ENCODE measurements at places on chromosomes 7 and 10.

DNA sequence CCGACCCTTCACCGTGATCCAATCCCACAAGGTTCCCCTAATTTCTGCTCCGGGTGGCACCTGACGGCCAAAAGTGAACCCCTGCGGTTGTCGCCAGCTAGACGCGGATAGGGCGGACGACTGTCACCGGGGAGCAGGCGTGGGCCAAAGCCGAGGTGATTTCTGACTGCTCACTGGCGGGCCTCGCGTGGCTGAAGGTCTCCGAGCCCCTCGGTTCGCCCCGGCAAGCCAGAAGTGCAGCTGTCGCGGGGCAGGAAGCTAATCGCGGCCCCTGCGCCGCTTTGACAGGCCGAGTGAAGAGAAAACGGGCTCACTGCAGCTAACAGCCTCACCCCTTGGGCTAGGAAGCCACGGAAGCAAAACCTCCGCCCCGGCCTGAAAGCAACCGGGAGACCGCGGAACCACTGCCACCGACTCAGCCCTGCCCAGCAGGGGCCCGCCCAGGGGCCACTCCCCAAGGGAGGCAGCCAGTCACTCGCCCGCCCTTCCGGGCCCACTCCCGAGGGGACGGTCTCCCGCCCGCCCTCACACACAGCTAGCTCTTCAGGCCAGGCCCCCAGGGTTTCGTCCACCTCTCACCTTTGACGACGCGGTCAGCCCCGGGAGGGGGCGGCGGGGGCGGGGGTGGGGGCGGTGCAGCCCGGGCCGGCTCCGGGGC is 469 bp downstream of the PPP3CB start:
- peak; percentile 94 for DNase-seq

DNA sequence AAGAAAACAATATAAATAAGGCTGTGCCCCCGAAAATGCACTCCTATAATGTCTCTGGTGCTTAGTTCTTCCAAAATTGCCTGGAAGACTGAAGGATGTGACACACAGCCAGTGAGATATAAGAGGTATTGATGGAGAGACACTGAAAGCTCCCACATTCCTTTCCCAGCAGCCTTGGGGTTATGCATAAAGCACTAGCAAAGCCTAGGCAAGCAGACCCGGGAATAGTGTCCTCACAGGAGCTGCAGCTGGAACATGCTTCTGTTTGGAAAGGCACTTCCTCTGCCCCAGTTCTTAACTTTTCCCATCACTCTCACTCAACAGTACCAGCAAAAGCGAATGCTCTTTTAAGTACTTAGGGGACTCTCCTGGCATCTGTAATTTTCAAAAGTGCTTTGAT is 178.0 kb downstream of the AMPH start:
- no peak for DNase-seq

DNA sequence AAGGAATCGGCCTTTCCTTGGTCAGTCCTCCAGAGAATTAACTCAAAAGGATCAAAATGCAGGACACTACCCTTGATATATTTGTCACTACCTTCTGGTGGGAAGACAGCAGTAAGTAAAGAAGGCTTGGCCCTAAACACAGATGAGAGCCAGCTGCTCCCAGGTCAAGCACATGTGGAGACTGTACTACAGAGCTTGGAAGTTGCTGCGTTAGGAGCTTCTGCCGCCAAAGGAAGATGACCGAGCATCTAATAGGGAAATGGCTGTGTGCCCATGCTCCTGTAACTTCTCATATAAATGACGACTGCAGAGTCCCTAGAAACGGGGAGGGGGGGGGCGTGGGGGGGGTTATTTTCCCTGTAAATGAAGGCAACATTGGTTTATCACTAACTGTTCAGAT is 59.0 kb downstream of the PODXL start:
- DNase-seq: no peak

DNA sequence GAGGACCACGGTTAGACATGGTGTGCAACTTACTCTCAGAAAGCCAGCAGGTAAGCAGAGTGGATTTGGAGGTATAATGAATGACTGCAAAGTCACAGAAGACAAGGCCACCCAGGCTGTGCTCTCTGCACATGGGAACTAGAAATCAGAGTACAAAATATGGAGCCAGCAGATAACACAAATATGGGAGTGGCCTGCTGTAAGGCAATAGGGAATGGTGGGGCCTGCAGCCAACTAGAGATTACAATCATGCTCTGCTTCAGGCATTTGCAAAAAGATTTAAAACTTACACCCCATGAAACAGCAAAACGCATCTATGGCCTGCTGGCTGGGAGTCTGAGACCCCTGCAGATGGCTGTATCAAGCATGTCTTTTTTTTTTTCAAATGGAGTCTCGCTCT is 47.0 kb downstream of the RGS10 start:
- DNase-seq: no peak

- DNase-seq: no peak
These were observed 252.9 kb downstream of the THSD7A start for GRCh38 chr7:11579141-11579540.

DNA sequence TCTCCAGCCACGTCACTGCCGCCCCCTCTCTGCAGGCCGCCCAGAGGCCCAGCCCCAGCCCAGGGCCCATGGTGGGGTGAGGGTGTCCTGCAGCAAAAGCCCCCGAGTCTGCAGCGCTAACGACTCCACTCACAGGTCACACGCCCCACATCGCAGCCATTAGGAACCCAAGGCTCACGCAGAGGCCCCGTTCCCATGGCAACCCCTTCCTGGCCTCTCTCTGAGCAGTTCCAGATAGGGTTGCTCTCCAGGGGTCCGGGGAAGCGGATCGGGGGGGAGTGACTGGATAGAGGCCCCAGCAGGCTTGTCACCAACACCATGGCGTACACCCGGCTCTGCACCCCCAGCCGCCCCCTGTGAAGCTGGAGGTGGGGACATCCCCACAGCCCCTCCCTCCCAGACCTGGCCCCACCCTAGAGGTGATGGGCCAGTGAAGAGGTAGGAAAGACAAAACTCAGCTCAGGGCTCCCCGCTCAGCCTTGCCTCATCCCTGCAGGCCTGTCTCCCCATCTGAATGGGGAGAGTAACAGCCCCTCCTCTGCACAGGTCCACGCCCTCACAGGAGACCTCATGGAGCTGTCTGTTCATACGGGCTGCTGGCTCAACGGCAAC is 41.2 kb downstream of the TNRC18 start:
- DNase-seq: peak; percentile 89

DNA sequence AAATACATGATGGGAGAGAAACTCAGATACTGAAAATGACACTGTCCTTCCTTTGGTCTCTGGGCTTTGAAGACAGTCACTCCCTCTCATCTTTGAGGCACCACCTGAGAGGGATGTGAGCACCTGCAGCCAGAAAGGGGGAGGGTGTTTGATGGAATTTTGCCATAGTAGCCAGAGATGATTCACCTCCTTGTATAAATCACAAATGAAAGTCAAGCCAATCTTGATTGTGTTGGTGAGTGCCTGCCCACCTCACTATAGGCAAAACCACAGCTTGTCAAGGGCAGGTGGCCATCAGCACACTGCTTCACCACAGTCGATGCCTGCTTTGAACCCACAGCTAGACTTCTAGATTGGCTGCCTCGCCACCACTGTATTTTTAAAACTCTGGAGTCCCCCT is 48.2 kb downstream of the PON1 start:
- no peak for DNase-seq

DNA sequence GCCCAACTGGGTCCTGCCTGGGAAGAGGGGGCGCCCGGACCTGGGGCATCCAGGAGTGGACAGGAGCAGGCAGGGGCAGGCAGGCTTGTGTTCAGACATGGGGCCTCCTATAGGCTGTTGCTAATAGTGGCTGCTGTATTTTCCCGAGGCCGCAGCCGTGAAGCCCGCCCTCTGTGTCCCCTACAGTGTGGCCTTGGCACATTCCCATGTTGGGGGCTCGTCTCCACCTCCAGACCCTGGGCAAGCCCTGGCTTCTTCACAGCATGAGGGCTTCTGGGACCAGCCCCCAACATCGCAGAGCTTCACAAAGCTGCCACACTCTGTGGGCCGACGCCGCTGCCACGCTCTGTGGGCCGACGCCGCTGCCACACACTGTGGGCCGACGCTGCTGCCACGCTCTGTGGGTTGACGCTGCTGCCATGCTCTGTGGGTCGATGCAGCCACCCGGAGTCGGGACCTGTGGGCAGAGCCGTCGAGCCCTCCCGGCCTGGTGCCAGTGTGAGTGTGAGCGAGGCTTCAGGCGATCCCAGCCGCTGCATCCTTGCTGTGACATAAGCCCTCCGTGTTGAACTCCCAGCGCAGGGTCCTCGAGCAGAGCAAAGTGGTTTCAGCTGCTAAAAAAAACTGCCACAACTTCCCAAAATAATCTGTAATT is 109.0 kb downstream of the INPP5A start:
- DNase-seq: no peak

GRCh38 chr7:147170341-147171012 is 1053.9 kb downstream of the CNTNAP2 start:
- peak; percentile 11 for DNase-seq

DNA sequence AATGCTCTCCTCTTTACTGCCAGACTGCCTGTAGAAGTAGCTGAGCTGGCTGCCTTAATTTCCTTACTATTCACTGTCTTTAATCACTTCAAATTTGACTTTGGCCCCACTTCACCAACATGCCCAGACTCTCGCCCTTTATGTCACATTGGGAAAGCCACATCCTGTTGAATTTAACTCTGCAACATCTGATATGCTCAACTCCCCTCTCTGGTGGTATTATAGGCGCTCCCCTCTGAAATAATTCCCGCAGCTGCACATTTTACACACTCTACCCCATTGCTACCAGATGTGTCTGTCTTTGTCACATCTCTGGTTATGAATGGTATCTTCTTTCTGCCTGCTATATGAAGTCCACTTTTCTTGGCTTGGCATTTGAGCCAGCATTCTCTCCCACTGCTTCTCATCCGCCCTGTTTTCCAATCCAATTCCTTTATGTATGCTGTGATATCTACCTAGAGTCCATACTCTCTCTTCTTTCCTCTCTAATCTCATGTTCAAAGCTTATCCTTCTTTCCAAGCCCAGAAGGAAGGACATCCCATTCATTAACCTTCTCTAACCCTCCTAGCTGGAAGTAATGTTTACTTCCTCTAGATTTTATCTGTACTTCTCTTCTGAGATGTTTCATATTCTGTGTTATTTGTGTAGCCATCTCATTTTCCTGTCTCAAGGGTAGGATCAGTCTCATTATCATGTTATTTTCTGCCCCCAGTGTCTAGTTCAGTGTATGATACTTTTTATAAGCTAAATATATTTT is 134.5 kb downstream of the ST7 start:
- no peak for DNase-seq

DNA sequence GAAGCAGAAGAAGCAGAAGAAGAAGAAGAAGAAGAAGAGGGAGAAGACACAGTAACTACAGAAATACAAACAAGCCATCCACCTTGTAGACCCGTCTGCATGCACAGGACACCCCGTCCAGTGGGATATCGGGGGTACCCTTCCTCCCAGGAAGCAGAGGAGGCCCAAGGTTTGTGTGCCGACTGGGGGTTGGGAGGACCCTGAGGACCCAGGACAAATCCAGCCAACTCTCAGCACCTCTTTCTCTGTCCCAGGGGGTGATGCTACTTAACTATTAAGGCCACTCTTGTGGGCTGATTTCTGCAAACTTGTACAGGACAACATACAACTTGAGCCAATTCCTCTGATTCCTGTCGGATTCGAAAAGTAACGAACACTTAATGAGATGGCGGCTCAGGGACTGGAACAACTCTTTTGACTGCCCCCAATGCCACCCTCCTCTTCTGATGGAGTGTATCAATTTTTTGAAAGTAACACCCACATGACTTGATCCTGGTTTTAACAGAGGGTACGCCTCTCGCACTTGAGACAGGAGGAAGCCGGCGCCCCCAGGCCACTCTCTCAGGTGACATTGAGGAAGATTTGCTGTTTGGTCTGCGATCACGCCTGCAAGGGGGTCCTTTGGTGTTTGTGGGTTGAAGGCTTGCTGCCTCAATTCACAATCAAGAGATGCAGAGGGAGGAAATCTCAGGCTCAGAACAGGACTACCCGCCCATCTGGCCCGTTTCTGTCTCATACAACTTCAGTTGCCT is 192.6 kb downstream of the TNS3 start:
- DNase-seq: no peak

GRCh38 chr10:114718374-114718773 is 60.3 kb upstream of the ABLIM1 start:
- DNase-seq: no peak

- DNase-seq: no peak
These were observed 43.7 kb upstream of the WASL start for GRCh38 chr7:123792547-123792946.

- DNase-seq: no peak
These were observed 33.2 kb upstream of the TLX1 start for GRCh38 chr10:101097881-101098280.

- no peak for DNase-seq
These were observed 377.4 kb upstream of the PODXL start for GRCh38 chr7:131933751-131934289.

- no peak for DNase-seq
These were observed 39.2 kb downstream of the DNAJC9 start for GRCh38 chr10:73207883-73208282.

DNA sequence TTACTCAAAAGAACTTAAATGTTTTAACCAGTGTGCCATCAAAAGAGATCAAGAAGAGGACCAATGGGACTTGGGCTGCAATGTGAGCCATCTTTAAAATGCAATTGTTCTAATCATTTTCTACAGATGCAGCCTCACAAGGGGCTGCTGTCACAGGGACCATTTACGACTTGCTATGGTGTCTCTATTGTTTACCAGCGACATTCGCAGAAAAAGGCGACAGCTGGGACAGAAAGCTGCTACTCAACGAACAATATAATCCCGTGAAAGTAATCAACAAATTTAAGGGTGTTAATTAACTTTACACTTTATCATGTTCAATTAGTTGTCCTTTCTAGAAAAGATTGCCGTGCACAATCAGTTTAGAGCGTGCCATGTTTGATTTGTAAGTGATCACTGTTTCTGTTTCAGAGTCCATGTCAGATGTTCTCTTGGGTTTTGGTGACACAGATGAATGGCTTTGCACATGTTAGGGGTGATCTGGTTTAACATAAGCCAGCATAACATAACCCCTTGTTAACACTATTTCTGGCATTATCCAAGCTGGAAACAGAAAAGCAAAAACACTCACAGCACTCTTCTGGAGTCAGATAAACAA is 110.8 kb downstream of the HIBADH start:
- DNase-seq: no peak

- peak; percentile 36 for DNase-seq
These were observed 598 bp downstream of the MCMBP start for GRCh38 chr10:119871881-119872609.

GRCh38 chr10:61883371-61884025 is 18.0 kb upstream of the ARID5B start:
- no peak for DNase-seq

- no peak for DNase-seq
These were observed 108.6 kb upstream of the ARID5B start for GRCh38 chr10:61792921-61793320.

- DNase-seq: no peak
These were observed 20.3 kb upstream of the KLF6 start for GRCh38 chr10:3805201-3805790.

GRCh38 chr10:95049919-95050318 is 19.4 kb downstream of the CYP2C8 start:
- no peak for DNase-seq

GRCh38 chr7:121936951-121937623 is 64.1 kb downstream of the PTPRZ1 start:
- DNase-seq: no peak

- DNase-seq: no peak
These were observed 236.1 kb downstream of the BUB3 start for GRCh38 chr10:123390332-123390731.

- no peak for DNase-seq
These were observed 12.1 kb upstream of the BHLHA15 start for GRCh38 chr7:98199131-98199530.

Data from BE2C (cell line).